ENCODE measurements at places on chromosomes 16 and 17. TPM values are rescaled to one million over a fixed set of nuclear protein-coding genes. Genes with fewer than 3 reads are reported as not detected.

- DNase-seq, result no peak
Measured at GRCh38 chr16:58222532-58223316, 24.8 kb upstream of the CSNK2A2 start.

DNA sequence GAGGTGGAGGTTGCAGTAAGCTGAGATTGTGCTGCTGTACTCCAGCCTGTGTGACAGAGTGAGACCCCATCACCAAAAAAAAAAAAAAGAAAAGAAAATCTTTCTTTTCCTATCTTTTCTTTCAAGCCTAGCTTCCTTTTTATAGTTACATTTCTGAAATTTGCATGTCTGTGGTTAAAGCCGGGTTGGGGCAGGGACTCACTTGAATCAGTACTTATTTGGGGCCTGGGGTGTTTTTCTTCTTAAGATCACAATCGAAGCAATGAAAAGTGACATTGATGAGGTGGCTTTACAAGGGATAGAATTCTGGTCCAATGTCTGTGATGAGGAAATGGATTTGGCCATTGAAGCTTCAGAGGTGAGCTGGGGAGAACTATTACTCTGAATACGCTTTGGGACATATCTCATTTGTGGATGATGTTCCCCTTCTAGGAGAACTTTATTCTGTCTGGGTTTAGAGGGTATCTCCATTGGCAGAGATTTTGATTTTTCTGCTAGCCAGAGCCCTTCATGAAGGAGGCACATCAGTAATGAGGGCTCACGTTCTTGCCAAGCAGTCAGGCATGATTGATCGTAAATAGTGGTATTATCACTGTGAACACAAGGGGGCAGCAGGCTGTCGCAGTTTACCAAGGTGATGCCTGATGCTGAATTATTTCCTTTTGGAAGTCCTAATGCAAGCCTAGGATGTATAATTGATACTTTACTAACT is 14.3 kb downstream of the KPNB1 start:
- peak; percentile 72 for DNase-seq

DNA sequence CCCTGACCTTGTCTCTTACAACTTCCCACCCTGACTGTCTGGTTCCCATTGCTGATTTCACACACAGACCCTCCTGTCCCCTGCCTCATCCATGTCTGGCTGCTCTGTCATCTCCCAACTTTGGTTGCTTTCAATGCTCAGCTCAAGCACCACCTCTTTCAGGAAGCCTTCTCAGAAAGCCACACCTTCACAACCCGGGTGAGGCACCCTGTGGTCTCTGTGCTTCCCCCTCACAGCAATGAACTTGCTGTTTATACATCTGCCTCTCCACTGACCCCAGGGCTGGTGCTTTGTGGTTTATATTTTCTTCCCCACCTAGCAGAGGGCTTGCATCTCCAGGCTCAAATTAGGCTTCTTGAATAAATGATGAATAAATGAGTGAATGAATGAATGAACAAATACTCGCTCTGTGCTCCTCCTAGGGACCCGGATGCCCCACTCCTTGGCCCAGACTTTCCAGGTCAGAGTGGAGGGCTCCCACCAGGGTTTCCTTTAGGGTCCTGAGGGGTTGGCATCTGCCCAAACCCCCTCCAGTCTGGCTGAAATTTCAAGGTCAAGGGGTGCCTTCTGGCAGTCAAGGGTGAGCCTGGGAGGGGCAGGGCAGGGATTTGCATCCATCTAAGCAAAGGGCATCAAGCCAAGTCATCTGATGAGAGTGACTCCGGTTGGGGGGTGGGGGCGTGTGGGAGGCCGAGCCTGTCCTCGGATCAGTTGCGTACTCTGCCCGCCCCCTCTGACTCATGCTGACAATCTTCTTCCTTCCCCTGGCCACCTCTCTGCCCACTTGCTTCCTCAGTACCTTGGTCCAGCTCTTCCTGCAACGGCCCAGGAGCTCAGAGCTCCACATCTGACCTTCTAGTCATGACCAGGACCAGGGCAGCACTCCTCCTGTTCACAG is at the start of gene ITGAX:
TSS of gene ITGAX (plus strand) at position 783 of the 898 bp plus-strand sequence. CDS start at position 862, 79 bp downstream.
- peak; percentile 4 for DNase-seq

GRCh38 chr16:81913222-81913621 is 98.0 kb downstream of the SDR42E1 start:
- no peak for DNase-seq

OR1D5 gene
- not detected for polyA plus RNA-seq

CCL5 gene
- polyA plus RNA-seq, result 1.5 TPM

GRCh38 chr16:85418978-85419491 is 194.1 kb upstream of the GSE1 start:
- no peak for DNase-seq

DNA sequence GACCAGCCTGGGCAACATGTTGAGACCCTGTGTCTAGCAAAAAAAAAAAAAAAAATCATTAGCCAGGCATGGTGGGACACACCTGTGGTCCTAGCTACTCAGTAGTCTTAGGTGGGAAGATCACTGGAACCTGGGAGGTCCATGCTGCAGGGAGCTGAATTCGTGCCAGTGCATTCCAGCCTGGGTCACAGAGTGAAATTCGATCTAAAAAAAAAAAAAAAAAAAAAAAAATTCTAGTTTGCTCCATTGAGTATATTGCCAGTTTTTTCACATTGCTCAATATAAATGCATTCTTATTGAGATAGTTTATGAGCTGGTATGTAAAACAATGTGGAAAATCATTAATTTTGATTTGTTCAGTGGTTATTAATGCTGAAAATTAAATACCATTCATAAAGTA is 52.0 kb downstream of the ABHD15 start:
- no peak for DNase-seq

ZNF597 gene
- 4.6 TPM for polyA plus RNA-seq

- DNase-seq, result no peak
Measured at GRCh38 chr16:9773289-9773688, 408.9 kb downstream of the GRIN2A start.

DNA sequence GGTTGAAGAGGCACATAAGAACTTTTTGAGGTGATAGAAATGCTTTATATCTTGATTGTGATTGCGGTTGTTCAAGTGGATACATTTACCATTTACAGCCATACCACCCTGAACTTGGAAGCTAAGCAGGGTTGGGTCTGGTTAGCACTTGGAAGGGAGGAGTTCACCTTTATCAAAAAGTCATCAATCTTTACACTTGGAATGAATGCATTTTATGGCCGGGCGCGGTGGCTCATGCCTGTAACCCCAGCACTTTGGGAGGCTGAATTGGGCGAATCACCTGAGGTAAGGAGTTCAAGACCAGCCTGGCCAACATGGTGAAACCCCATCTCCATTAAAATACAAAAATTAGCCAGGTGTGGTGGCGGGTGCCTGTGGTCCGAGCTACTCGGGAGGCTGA is 9.5 kb upstream of the GJD3 start:
- DNase-seq, result no peak

GRCh38 chr17:74746922-74747321 is 1.5 kb upstream of the NHERF1 start:
- DNase-seq, result no peak

PPL gene
- 30.3 TPM for polyA plus RNA-seq

Measured in left kidney (tissue), 8 donors.